ENCODE measurements at places on chromosomes 2 and 18.

- no peak for DNase-seq
Observed at GRCh38 chr2:138071720-138072719, 107.7 kb downstream of the HNMT start.

DNA sequence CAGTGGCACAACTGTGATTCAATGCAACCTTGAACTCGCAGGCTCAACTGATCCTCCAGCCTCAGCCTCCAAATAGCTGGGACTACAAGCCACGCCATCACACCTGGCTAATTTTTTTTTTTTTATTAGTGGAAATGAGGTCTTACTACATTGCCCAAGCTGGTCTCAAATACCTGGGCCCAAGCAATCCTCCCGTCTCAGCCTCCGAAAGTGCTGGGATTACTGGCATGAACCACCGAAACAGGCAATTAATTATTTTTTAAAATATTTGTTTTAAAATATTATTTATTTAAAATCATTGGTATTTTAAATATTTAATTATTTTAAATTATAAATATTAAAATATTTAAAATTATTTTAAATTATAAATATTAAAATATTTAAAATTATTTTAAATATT is 24.5 kb downstream of the SRBD1 start:
- DNase-seq, result no peak

DNA sequence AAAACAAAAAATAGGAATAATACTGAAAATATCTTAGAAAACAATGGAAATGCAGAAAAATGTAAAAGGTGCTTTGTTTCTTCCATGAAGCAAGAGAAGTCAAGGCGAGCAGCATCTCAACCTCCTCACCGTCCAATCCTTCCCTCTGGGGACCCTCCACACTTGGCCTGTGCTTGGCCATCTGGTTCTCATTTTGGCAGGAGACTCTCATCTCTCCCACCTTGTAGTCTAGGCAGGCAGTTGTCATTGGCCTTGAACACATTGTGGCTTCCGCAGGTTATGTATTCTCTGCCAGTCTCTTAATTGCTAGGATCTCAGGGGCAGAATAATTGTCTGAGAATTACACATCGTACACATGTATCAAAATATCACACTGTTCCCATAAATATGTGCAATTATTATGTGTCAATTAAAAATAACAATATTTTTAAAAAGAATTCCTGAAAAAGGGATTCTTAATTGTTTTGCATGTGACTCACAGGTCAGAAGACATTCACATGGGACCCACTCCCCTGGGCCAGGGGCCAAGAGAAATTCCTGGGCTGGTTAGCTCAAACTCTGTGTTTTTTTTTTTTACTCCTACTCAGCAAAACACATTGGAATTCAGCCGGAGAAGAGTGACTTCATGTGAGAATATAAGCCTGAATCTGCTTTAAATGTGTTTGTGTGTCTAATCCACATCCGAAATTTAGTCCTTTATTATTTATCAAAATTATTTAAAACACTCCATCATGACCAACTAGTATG is 14.0 kb upstream of the ANKRD62 start:
- DNase-seq, result no peak

DNA sequence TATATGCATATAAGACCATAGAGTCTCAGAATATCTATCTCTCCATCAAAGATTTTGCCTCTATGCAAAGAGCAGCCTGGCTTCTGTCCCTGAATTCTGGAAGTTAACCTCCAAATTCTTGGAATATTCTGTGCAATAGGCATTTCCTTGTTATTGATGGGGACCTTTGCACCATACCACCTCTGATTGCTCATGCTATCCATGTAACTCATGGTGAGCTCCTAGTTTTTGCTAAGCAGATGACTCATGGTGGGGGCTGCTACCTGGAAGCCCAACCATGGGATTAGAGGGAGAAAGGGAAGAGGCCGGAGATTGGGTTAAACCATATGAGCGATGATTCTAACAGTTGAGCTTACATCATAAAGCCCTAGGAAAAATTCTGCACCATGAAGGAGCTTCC is 310.2 kb upstream of the FIGN start:
- DNase-seq, result no peak

DNA sequence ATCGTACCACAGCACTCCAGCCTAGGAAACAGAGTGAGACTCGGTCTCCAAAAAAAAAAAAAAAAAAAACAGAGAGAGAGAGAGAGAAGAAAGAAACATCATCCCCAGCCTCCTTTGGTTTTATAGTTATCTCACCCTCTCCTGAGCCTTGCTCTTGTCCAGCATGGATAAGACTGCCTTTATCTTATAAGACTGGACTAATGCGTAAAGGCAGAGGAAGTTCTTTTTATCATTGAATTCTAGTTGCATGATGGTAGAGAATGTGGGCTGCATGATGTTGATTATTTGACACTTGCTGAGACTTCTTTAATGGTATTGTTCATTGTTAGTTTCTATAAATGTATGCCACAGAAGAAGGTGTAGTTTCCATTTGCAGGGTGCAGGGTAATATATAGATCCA is 124.4 kb downstream of the ZBTB7C start:
- no peak for DNase-seq

DNA sequence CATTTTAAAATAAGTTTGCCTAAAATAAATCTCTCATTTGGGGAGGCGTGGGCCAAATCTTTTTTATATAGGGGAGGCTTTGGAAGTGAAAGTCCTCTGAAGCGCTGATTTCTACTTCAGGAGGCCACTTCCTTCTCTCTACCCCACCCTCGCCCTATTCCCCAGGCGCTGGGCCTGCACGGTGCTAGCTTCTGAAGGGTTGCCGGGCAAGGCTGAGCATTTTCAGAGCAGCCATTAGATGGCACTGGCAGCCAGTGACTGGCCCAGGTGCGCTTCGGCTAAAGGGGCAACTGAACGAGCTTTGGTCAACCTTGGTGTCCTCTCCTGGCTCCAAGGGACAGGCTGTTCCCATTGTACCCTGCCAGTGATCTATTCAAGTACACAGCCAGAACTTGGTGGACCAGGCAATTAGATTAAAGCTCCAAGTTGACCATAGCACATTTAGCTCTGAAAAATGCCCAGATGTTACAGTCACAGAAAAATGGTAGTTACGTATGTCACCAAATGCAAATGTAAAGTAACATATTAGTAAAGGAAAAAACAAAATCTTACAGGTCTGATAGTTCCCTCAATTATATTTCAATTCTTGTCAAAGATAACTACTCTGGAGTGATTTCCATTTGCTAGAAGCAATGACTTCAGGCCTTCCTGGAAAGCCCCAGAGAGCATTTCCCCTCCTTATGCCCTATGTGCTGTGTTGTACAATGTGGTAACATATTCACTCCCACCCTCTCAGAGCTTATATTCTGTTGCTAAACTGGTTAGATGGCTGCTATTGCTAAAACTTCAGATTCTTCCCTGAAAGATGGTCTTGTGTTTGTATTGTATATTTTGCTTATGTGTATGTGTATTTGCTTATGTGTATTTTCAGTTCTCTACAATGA is 2.1 kb downstream of the POMC start:
- peak; percentile 25 for DNase-seq

DNA sequence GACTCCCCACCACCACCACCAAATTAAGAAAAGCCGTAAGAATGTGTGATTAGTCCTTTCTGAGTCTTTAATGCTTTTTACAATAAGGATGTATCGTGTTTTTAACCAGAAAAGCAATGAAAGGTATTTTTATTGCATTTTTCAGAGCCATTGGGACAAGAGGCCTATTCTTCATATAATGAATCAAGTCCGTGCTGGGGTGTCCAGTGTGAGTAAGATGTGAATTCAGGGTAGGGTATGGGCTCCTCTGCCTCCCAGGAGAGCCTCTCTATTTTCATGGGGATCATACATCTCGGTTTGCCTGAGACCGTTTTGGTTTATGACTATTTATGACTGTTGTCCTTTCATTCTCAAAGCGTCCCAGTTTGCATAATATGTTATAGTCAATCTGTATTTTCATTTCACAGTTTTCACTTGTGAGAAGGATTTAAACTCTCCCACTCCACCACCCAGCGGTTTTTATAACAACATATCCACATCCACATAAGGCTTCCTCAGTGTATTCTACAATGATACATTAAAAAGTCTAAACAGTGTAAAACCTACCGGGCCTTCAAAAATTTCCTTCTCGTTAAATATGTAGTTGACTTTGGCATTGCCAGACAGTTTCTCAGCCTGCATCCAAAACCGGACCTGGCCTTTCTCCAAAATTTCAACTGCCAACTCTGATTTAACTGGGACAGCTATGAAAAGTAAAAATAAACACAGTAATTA is 80.8 kb upstream of the LPIN2 start:
- no peak for DNase-seq

GRCh38 chr2:10591207-10591606 is 98.6 kb downstream of the NOL10 start:
- DNase-seq, result no peak

DNA sequence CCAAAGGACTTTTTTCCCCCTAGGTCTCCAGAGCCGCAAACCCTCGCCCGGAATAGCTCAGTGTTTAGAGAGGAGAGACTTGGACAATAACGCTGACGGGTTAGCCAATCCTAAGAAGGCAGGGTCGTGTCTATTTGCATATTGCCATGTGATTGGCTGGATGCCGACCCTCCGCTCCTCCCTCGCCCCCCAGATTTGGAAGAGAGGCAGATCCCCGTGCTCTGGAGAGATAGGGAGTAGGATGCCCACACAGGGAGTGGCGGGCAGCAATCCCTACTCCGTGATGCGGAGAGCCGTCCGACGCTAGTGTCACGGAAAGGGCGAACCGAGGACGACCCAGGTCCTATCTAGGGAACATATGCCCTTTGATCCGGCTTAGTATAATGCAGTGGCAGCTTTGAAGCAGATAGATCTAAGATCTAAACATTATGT is 1.4 kb downstream of the WNT6 start:
- no peak for DNase-seq

DNA sequence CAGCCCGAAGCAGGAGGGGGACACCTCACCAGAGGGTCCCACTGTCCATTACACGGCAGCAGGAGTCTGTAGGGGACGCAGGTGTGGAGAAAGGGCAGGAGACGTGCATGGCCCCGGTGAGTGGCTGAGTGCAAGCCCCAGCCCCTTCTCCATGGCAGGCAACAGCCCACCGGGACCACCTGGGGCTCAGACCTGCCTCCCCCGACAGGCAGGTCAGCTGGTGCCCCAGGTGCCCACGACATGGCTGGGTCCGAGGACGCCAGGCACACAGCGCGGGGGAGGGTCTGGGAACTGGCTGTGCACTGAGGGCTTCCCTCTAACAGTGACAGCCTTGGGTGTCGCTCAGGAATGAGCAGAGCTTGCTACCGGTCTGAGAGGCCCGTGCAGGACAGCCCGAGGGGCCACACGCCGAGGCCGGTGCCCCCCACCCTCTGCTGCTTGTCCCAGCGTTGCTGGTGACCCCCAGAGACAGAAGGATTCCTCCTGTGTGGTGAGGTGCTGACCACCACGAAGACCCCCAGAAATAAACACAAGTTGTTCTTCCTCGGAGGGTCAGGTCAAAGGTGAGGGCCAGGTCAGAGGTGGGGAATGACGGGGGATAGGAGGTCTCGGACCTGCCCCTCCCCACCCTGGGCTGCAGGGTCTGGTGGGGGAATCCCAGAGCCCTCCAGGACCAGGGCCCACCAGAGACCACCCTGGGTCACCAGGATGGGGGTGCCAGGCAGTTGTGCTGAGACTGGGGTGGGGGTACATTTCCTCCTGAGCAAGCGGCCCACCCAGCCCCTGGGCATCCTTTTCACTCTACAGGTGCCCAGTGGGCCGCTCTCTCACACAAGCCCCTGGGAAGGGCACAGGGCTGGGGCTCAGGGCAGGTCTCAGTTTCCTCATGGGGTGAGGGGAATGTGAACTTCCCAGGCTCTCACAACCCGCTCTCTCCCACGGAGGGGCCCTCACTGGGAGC is 50.6 kb downstream of the SLC66A2 start:
- no peak for DNase-seq

DNA sequence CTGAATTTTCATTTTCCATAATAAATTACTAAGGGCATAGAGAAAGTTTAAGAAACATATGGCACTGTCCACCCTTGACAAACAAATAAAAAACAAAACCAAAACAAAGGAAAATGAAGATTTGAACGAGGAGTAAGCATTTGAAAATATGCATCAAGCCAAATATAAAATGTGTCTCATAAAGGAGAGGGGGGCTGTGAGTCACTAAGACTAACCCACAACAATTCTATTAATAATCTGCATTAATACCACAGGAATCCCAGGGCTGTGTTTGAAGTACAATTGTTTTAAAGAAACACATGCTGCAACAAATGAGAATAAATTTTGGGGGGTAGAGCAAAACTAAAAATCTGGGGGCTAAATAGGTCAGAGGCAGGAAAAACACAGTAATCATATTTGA is 53.8 kb upstream of the STK17B start:
- no peak for DNase-seq

GRCh38 chr2:144240656-144241339 is 279.1 kb downstream of the ZEB2 start:
- DNase-seq, result no peak
